NCI-H2081 treated with DMSO at 0.1 percent for 48 hours (cell line): ENCODE measurements at places on chromosomes 2 and 18.

DNA sequence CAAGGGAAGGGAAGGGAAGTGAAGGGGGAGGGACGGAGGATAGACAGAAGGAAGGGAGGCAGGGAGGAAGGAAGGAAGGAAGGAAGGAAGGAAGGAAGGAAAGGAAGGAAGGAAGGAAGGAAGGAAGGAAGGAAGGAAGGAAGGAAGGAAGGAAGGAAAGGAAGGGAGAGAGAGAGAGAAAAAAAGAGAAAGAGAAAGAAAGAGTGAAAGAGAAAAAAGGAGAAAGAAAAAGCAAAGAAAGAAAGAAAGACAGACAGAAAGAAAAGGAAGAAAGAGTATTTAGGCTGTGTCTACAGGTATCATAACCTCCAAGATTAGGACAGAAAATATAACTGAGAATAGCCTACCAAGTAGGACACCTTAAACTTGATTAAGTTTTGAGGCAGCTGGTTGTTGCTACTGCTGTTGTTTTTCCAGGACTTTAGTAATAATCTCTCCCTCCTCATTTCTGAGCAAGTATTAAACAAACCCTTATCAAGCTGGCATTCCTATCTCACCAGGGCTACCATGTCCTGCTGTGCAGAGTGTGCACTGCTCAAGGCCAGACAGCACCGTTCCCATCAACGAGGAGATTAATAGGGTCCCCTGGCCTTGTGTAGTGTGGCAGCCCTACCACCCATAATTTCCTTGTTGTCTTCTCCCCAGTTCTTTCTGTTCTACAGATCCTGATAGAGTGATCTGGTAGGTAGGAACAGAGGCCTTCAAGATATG, 90.5 kb upstream of the FHL2 start:
- DNase-seq: no peak

- DNase-seq: no peak
Measured at GRCh38 chr2:97985998-97986397, 9.8 kb downstream of the TMEM131 start.

DNA sequence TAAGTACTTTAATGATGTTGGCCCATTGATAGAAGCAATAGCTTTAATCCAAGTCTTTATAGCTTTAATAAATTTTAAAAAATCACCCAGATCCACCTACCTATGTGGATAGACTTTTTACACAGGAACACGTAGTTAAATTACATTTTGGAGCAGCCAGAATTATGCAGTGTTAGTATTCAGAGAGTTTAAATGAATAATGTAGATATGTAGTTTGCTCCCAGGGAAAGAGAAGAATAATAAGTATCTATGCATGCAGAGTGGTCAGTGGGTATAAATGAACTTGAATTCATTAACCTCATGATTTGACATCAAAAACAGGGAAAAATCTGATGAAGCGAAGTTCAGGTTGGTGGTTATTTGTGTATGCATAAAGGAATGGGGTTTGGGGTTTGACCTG, 146.3 kb downstream of the CERS6 start:
- DNase-seq: no peak

- no peak for DNase-seq
Measured at GRCh38 chr2:15640261-15640711, 48.6 kb downstream of the DDX1 start.

- no peak for DNase-seq
Measured at GRCh38 chr2:27572439-27572838, 10.4 kb upstream of the ZNF512 start.

DNA sequence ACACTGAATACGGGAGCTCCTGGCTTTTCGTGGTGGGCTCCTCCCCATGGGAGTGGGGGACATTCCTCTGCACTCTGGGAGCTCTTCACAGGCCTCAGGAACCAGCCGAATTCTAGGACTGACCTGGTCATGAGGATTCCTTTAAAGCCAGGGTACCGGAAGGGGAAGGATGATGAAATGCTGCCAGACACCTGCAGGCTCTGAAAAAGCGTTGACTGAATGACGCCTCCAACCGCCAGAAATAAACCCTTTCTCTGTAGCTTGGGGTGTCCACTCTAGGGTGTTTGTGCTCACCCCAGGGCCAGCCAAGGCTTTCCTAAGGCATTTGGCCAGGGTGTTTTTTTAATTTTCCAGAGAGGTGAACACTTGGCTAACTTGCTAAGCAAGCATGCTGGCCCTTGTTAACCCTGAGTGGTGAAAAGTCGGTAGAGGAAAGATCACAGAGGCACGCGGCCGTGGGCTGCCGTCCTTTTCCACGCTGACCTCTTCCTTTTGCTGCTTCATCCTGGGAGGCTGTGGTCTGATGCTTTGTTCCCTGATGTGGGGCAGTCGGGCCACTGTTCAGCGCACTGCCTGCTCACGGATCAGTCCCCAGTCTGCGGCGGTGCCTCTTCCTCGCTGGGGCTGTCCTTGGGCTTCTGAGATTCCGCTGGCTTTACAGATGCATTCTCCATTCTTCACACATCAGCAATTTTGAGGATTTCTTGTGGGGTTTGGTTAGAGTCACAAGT, 32.0 kb downstream of the IMPA2 start:
- no peak for DNase-seq

- DNase-seq: no peak
Measured at GRCh38 chr2:206971805-206972204, 32.5 kb downstream of the CPO start.

DNA sequence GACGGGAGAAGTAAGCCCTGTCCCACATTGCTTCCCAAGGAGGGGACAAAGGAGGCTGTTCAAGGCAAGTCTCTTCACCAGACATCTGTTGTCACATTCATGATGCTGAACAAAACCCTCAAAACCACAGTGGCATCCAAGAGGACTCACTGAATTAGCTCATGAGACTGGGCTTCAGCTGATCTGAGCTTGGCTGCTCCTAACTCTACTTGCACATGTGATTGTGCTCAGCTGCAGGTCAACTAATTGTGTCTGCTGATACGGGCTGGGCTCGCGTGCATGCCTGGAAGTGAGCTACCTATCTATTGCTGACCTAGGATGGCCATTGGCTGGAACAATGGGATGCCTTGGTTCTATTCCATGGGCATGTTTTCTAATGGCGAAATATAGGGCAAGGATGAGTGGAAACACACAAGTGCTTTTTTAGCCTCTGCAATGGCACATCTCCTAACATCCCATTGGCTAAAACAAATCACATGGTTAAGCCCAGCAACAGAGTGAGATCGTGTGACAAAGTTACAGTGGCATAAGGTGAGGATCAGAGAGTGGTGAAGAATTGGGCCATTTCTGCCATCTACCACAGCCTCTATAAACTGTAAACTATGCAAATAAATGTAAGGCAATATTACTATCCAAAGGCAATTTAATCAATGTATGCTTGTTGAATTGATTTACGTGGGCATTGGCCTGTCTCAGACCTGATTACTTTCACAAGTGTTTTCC, 52.9 kb upstream of the CAPN13 start:
- no peak for DNase-seq

DNA sequence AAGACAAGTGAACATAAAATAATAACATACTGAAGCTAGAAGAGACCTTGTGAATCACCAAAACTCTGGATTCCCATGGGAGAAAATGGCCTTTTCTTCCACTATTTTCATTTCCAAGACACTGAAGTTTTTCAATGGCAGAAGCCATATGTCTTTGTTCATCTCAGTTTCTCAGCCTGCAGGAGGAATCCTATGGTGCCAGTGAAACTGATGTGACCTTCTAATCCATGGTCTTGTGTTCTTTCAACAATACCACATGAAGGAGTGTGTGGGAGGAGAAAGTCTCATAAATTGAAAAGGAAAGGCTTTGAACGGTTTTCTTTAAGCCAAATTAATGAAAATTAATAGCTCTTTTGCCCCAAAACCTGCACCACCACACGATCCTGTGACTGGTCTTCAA, 257.3 kb downstream of the EPHA4 start:
- DNase-seq: no peak

GRCh38 chr2:235391921-235392615, 101.8 kb upstream of the AGAP1 start:
- DNase-seq: no peak

DNA sequence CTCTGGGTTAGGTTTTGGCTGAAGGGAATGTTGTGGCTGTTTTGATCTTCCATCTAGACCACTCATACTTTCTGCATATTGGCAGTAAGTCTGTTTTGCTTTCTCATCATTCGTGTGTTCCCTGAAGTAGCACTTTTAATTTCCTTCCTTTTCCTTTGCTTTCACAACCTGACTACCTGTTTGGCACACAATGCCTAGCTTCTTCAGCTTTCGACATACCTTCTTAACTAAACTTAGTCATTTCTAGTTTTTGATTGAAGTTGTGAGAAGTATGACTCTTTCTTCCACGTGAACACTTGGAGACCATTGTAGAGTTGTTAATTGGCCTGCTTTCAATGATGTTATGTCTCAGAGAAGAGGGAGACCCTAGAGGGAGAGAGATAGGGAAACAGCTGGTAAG, 123.6 kb upstream of the EPB41L3 start:
- no peak for DNase-seq

DNA sequence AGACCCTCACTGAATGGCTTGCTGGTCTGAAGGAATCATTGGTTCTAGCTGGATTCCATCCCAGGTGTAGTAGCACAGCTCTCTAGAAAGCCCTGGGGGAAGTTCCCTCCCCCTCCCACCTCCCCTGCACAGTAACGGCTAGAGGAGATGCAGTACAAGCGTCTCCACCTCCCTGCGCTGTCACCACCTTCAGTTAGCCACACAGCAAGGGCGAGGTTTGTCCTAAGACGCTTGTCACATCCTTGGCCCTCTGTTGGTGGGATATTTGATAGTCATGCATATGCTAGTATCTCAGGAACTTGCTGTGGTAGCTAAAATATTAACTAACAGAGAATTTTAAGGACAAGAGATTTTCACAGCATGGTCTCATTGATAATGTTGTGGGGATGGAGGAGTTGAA, 19.4 kb downstream of the TRAPPC12 start:
- no peak for DNase-seq

DNA sequence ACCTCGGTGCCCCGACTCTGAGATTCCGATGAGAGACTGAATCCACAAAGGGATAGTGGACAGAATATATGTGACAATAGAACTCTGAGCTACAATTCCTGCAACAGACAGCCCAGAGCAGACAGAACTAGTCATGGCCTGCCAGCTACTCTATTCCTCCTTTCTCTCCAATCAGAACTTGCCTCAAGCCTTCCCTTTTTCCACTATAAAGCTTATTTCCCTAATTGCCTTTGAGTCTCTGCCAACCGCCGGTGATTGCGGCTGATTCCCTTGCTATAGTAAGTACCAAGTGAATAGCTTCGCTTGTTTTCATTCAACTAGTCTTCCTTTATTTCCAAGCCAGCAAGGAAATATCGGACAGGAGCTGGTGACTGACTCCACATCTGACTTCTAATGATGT, 96.8 kb downstream of the DSC3 start:
- no peak for DNase-seq

GRCh38 chr2:143633419-143633818, 504.2 kb downstream of the ARHGAP15 start:
- no peak for DNase-seq

DNA sequence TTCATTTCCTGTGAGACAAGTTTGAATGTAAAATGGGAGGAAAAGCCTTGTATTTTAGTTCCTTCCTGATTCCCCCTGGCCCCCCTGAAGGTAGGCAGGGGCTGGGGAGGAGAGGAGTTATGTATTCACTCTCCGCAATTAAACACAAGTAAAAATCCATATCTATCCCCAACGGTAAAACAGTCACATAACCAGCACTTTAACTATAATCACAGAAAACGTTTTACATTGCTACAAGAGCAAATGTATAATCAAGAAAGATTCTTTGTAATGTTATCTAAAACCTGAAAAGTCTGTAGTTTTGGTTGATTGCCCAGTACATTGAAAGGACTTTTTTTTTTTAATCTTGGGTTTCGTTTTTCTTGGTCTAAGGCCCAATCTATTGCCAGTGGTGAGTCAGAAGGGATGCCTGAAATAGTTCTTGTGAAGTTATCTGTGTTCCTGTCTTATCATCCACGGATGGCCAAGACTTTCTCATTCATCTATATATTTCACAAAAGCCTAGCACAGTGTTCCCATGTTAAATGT, 34.5 kb upstream of the CCNYL1 start:
- DNase-seq: no peak

- DNase-seq: no peak
Measured at GRCh38 chr2:231781798-231782726, 980 bp upstream of the PDE6D start.

GRCh38 chr18:2310886-2311285, 260.4 kb downstream of the METTL4 start:
- DNase-seq: no peak

DNA sequence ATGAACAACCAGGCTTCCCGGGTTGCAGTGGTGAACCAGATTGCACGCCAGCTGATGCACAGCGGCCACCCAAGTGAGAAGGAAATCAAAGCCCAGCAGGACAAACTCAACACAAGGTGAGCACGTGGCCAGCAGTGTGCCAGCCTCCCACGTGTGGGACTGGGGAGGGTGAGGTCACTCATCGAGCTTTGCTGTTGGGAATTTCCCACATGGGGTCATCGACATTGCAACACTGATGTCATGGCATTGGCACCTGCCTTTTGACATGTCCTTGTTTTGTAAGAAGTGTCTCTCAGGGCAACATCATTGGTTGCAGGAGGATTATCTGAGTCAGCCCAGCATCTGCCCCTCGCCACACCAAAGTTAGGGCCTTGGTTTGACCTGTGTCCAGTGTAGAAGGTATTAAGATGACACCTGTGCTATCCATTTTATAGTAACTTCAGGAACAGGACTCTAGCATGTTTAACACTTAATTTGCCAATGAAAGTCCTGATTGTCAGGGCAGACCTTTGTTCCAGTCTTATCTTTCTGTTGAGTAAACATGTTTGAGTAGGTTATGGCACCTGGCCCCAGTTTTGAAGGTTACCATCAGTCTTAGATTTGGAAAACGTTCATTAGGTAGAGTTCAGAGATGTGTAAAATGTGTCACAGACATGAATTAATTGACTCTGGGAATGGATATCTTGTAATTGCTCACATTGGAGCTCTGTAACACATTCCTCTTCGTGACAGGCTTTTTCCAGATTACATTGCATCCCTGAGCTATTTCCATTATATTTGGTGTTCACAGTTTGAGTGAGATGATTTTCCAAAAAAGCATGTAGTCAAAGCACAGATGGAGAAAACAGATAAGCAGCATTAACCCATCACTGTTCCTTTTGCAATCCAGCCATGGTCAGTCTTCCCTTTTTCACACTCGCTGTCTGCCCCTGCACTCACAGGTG, 93.3 kb upstream of the EML6 start:
- no peak for DNase-seq

- no peak for DNase-seq
Measured at GRCh38 chr2:2758793-2759367, 427.8 kb upstream of the MYT1L start.
